SIG-M5 (cell line): ENCODE measurements at places on chromosomes 11 and 22.

GRCh38 chr11:94507485-94507884 lies 4.8 kb upstream of the C11orf97 start:
- no peak for DNase-seq

DNA sequence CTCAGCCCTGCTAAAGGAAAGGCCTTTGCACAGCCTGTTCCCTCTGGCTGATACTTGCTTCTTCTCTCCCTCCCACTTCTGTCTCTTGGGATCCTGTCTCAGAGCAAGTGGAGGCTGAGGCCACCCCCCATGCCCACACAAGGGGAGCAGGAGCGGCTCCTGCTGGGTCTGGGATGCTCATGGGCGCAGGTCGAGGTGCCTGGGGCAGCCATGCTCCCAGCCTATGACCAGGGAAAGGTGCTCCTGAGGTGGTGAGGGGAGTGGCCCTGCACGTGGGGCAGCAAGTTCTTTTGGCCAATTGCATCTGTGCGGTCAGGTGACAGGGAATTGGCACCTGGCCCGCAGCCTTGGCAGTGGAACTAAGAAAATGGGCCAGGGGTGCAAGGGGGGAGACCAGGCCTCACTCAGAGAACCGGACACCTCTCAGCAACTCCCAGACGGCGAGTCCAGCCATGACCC lies 1.5 kb downstream of the MAPK11 start:
- DNase-seq = no peak

DNA sequence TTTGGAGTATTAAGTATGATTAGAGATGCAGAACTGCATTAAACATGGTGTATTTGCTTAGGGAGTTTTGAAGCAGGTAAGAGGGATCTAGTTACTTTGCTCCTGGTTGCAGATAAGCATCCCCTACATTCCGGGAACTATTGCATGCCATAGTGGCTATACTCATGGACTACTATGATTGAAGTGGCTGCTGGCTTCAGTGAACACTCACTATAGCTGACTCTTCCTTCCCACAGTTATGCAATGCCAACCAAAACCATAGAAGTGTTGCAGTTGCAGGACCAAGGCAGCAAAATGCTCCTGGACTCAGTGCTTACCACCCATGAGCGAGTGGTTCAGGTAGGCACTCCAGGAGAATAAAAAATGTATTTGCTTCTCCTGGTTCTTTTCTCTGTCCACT lies 17.0 kb downstream of the COA4 start:
- no peak for DNase-seq

- no peak for DNase-seq
These were observed 16.0 kb downstream of the TRIM3 start for GRCh38 chr11:6457581-6458320.

- no peak for DNase-seq
These were observed 136.1 kb upstream of the SNX19 start for GRCh38 chr11:131052367-131052766.

GRCh38 chr22:48047722-48048500 lies 1285.5 kb downstream of the TBC1D22A start:
- DNase-seq = no peak

DNA sequence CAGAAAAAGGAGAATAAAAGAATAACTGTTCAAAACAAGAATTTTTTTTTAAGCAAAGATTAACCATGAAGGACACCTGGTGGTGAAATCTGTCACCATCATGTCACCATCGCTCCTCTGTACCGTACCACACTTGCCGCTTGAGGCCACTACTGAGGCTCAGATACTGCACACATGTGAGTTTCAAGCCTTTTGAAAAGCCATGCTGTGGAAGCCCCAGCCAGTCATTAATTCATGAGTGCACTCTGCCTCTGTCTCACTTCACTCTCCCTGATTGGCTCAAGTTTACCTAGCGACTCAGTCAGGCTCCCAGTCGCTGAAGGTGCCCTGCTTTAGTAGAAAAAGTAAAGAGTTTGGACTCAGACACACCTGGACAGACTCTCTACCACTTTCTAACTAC lies 6.6 kb upstream of the MS4A12 start:
- DNase-seq = no peak

GRCh38 chr11:58900479-58901420 lies 38.5 kb upstream of the GLYATL1 start:
- no peak for DNase-seq

DNA sequence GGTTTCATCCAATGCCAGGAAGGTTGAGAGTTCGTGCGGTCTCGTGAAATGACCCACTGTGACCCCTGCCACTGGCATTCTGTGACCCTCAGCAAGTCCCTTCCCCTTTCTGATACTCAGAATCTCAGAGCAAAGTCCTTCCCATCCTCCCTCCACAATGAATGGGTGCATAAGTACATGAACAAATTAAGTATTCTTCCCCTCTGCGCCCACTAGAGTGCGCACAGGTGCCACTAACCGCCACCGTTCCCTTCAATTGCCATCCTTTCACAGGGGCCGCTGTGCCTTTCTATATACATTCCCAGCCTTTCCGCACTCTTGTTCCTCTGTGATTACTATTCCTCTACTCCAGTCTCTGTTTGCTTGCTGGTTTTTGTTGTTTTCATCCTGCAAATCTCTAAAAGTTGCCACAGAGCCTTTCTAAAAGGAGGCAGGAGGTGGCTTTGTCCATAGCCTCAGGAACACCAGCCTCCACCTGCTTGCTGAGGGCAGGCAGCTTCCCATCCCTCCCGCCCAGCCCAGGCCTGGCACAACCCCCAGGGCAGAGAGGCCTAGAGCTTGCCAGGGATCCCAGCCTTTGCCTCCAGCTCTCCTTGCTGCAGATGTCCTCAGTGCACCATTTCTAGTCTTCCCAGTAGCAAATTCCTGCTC lies 6.7 kb upstream of the AP1B1 start:
- DNase-seq = no peak

- DNase-seq = no peak
These were observed 2.1 kb downstream of the FEZ1 start for GRCh38 chr11:125494031-125494360.

- DNase-seq = no peak
These were observed 95.3 kb downstream of the MED15 start for GRCh38 chr22:20602609-20603164.

DNA sequence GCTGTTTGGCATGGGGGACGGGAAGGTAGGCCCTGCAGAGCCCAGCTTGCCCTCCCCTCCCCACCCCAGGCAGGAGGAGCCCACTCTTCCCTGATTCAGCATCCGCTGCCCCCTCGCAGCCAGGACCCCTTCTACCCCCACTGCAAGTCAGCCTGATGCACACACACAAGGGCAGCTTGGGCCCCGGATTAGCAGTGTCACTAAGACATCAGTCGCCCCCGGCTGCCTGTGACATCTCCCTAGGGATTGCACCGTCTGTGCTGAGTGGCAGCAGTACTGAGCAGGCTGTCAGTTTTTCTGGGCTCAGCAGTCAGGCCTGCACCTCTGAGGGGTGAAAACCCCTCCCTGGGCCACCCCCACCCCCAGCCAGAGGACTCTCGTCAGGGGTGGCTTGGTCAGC lies 30.4 kb upstream of the SYT7 start:
- no peak for DNase-seq

- DNase-seq = no peak
These were observed at the start of gene ACR for GRCh38 chr22:50737728-50738648. ACR (plus strand) TSS chr22:50738204; CDS start chr22:50738236, 32 bp downstream.

GRCh38 chr11:26801601-26802000 lies 79.7 kb upstream of the SLC5A12 start:
- no peak for DNase-seq

DNA sequence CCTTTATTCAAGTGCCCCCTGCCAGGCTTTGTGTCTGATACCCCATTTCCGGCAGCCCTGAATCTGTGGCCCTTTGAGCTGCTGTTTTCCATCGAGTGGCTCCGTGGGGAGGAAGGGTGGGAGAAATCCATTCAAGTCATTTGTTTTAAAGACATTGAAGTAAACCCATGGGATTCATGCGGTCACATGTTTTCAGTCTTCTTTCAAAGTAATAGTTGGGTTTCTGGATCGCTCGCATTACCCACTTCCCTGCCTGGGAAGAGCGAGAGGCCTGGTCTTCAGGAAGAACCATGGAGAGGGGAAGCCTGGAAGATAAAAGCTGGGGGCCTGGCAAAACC lies 14.4 kb downstream of the DAGLA start:
- no peak for DNase-seq

DNA sequence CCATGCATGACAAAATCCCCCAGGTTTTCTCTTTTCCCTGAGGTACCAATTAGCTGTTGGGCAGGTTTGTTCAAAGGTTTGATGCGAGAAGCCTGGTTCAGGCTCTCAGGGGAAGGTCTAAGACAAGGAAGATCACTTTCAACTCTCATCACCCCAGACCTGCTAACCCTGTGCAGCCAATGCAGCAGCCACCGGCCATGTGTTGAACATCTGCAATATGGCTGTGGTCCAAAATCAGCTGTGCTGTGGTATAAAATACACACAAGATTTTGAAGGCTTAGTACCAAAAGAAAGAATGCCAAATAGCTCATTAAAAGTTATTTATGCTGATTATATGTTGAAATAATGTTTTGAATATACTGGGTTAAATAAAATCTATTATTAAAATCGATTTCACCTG lies 58.5 kb downstream of the SMCO4 start:
- DNase-seq = no peak

GRCh38 chr11:1303973-1304372 lies 5.5 kb downstream of the TOLLIP start:
- DNase-seq = no peak

DNA sequence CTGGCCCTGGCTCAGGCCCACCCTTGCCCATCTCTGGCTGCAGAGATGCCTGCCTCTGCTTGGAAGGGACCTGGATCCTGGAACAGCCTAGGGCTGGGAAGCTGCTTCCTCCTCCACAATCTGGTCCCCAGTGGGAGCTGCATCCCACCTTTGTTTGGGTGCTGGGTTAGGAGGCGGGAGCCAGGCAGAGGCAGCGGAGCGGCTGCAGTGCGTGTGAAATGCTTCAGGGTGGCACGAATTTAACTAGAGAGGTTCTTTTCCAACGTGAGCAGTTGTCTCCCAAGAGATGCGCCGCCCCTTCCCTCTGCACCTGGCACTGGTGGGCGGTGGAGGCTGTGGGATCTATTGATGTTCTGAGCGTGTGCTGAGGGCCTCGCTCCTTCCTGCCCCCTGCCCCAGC lies 31.6 kb downstream of the BRSK2 start:
- DNase-seq = no peak

GRCh38 chr11:66293777-66294625 lies 2.3 kb downstream of the TMEM151A start:
- DNase-seq = no peak

DNA sequence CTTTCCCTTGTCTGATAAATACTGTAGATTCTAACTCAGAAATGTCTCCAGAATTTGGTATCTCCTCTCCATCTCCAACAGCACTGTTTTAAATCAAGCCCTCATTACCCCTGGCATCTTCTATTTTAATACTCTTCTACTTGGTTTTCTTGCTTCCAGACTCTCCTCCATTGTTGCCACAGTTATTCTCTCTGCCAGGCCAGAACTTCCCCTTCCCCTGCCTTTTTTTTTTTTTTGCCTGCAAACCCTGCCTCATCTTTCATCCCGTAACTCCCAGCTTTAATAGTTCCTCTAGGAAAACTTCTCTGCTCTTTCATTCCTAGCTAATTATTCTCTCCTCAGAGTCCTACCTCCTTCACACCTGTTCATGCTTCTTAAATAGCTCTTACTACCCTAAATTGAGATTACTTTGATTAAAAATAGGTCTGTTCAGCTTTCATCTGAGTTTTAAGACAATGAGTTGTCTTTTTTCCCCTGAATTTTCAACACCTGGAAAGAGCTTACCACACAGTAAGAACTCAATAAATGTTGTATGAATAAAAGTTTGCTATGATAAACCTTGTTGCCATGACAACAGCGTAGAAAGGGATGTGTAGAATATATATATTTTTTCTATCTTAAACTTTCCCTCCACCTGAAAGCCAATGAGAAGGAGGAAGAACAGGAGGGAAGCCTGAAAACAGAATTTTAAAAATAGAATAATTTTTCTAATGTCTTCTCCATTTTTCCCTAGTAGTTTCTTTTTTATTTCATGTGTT lies 3.6 kb downstream of the IL18 start:
- DNase-seq = no peak

DNA sequence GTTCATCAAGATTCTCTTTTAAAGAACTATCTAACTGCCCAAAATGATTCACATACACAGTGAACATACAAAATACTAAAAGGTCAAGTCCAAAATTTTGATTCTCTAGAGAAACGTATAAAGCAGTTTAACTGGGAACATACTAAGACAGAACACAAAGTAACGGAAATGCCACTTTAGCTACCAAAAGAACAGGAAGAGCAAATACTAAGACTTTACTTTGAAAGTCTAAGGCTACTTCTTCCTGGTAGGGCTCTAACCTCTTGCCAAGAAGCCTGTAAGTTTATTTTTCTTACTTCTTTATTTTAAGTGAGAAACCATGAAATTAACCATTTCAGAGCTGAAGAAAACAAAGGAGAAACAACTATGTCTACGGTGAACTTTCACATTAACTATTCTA lies 6.2 kb downstream of the PICALM start:
- DNase-seq = no peak

DNA sequence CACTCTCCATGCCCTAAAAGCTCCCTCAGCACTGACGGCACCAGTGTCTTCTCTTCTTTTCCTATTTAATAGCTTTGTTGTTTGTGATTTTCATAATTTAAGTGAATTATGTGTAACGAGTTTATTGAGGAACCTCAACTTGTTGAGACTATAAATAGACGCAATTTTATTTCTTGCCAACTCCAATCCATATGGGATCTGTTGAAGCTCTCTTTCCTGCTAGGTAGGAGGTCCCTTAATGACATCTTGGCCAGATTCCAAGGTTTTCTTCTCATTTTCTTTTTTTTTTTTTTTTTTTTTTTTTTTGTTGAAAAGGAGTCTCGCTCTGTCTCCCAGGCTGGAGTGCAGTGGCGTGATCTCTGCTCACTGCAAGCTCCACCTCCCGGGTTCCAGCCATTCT lies 14.2 kb downstream of the RTL6 start:
- DNase-seq = no peak

DNA sequence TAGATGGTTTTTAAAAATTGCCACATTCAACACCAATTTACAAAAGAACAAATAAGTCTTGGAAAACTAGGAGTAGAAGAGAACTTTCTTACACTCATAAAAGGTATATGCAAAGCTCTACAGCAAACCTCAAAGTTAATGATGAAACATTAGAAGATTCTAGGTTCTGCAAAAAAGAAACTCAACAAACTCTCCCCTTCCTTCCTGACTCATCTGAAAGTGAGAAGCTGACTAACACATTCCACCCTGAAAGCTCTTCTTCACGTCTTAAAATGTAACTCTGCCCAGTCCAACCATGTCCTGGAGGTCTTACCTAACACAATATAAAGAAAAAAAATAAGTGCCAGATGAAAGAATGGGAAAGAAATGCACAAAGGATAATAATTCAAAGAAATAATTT lies 218.9 kb upstream of the ISX start:
- DNase-seq = no peak

- no peak for DNase-seq
These were observed 1.0 kb upstream of the PPP6R2 start for GRCh38 chr22:50341977-50342650.

GRCh38 chr11:77102246-77103210 lies at the start of gene OMP:
OMP (plus strand) TSS chr11:77102840; CDS start chr11:77102840, 0 bp downstream.
- DNase-seq = no peak

- DNase-seq = no peak
These were observed 36.9 kb downstream of the PPP2R1B start for GRCh38 chr11:111729071-111729830.
